IMR-90 (cell line): ENCODE measurements at places on chromosomes 4 and X. TPM values are rescaled to one million over a fixed set of nuclear protein-coding genes. Genes with fewer than 3 reads are reported as not detected.

- no peak for DNase-seq
Measured at GRCh38 chr4:833731-834367, 7.9 kb upstream of the CPLX1 start.

DNA sequence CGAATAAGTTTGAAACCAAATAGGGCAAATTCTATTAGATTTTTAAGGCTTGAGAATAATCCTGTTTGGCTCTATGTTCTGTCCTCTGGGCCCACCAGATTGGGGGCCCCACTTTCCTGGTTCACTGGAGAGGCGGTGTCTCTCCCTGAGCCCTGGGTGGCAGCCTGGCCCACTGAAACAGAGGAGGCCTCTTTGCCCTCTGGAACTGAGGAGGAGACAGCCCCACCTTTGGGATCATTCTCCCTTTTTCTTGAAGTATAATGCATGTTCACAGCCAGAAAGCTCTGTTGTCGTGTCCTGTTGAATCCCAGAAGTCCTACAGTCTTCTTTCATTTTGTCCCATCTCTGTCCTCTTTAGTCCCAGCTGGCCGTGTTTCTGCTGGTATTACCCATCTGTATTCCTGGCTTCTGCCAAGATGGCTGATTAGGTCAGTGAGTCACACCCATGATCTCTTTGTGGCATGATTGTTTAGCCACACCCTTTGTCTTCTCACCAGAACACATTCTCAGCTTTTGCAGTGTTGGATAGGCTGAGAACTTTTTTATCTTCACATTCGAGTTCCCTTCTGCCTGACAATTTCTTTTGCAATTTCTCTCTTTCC is 8.1 kb upstream of the TBC1D25 start:
- peak; percentile 69 for DNase-seq

DNA sequence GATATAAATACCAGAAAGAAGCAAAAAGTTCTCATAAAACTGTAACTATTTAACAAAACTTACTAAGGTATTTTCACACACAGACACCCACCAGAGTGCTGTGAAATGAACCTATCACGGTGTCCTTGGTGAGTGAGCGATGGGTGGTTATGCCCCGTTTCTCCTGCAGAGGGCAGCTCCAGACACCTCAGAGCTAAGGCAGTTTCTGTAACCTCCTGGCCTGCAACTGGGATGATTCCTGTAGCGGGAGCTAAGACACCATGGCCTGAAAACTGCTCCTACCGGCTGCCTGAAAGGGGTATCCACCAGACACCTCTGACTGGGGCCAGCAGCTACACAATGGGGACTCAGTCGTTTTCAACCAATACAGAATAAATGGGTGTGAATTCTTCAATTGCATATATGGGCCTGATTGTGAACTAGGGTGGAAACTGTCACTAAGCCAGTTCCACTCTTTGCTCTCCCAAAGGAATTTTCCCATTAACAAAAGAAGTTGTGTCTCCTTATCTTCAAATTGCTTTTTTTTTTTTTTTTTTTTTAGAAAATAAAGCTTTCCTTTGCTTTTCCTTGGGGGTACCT is 2375.8 kb upstream of the TENM3 start:
- peak; percentile 57 for DNase-seq

- no peak for DNase-seq
Measured at GRCh38 chr4:94363136-94363655, 20.6 kb upstream of the HPGDS start.

- no peak for DNase-seq
Measured at GRCh38 chr4:48801016-48801715, 21.1 kb upstream of the FRYL start.

DNA sequence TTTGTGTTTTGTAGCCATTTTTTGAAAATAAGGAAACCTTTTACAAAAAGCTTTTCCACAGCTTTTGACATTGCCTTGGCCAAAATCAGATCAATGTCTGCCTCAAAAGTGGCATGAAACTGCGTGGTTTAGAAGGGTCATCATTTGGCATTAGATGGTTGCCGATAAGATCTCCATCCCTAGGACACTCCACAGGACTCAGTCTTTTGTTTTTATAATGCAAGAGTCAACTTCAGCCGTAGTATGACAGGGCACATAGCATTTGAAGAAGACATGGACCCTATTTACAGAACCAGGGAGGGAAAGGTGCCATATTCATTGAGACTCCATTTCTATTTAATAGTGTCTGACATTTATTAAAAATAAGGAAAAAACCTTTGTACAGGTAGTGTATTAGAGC is 1.3 kb downstream of the RTL8A start:
- DNase-seq, result no peak

The ERAS gene
- total RNA-seq, result not detected in 2 replicates

The SETD7 gene
- total RNA-seq, result 46.6 and 80.3 TPM in 2 replicates
